Left colon (tissue), 2 donors: ENCODE measurements at places on chromosomes 6 and 20. TPM values are rescaled to one million over a fixed set of nuclear protein-coding genes. Genes with fewer than 3 reads are reported as not detected.

Gene RHAG
- not detected for total RNA-seq

Gene PACSIN1
- total RNA-seq: not detected

Gene PARD6B
- total RNA-seq: 38.4 TPM

Gene SLC16A10
- 4.0 TPM for total RNA-seq

Gene HLA-DMB
- total RNA-seq: 21.3 TPM

Gene RAB44
- total RNA-seq: 0.09 TPM

Gene RIPPLY2
- 0.22 TPM for total RNA-seq
